ENCODE measurements at places on chromosomes 1 and 21. TPM values are rescaled to one million over a fixed set of nuclear protein-coding genes. Genes with fewer than 3 reads are reported as not detected.

- DNase-seq: no peak
Observed at GRCh38 chr1:14521622-14522021, 76.9 kb upstream of the KAZN start.

- DNase-seq: no peak
Observed at GRCh38 chr1:19438516-19439195, 46.7 kb downstream of the CAPZB start.

MTR gene
- total RNA-seq: 28.4 TPM

- no peak for DNase-seq
Observed at GRCh38 chr1:237887542-237887941, 3.2 kb downstream of the ZP4 start.

GRCh38 chr1:39154553-39155421 lies 49.7 kb upstream of the MACF1 start:
- no peak for DNase-seq

LENEP gene
- total RNA-seq: 2.7 TPM

Data from occipital lobe (tissue), 3 donors.